Pancreas (tissue), 10 donors: ENCODE measurements at places on chromosomes 16 and 17. TPM values are rescaled to one million over a fixed set of nuclear protein-coding genes. Genes with fewer than 3 reads are reported as not detected.

Gene DUS2
- 4.7 TPM for total RNA-seq

Gene VAT1L
- total RNA-seq = 0.59 TPM

Gene PSMB10
- total RNA-seq = 52.9 TPM

Gene KRT12
- not detected for total RNA-seq

GRCh38 chr17:29749045-29749825, 126.5 kb upstream of the CORO6 start:
- no peak for DNase-seq
- no peak overlapping the region for H3K27ac ChIP-seq
- H3K36me3 ChIP-seq = no peaks in the 10 kb centered on the region
- peaks cover 11% of the 10 kb centered on the region for H3K4me1 ChIP-seq
- no peak overlapping the region for H3K4me3 ChIP-seq
- H3K27me3 ChIP-seq = no peaks in the 10 kb centered on the region

GRCh38 chr17:47714773-47715396, 18.2 kb upstream of the TBX21 start:
- no peaks in the 10 kb centered on the region for H3K4me1 ChIP-seq
- no peaks in the 10 kb centered on the region for H3K36me3 ChIP-seq
- H3K27ac ChIP-seq = no peak overlapping the region
- H3K4me3 ChIP-seq = no peak overlapping the region

DNA sequence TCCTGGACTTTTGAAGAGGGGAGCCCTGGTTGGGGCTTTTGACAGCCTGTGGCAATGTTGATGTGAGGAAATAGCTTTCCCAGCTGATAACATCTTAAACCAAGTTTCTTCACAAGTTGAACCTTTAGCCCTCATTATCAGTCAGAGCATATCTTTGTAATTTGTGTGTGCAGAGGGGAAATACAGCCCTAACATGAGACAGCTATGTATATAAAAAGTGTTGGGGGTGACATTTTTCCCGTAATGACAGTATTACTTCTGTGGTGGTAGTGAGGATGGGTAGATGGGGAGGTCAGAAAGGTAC, 221.1 kb downstream of the FTO start:
- no peak overlapping the region for H3K4me3 ChIP-seq
- no peaks in the 10 kb centered on the region for H3K27me3 ChIP-seq
- no peaks in the 10 kb centered on the region for H3K4me1 ChIP-seq
- H3K27ac ChIP-seq = no peak overlapping the region
- DNase-seq = no peak
- no peaks in the 10 kb centered on the region for H3K36me3 ChIP-seq

Gene C16orf86
- total RNA-seq = 2.0 TPM

DNA sequence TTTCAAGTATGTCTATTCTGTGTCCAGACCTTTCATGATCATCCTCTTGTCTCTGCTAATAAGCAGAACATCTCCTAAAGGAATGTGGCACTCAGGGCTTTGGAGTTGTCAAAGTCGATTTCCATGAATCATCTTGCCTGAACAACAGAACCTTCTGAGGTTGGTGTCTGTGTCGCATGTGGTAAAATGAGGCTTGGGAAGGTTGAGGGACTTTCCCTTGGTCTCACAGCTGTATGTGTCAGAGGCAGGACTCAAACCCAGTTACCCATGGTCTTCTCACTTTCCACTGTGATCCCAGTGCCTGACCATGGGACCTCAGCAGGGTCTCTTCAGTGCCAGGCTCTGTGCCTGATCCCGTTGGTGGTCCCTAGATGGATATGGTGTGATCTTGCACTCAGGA, 4.2 kb upstream of the GPRC5B start:
- no peaks in the 10 kb centered on the region for H3K27me3 ChIP-seq
- H3K36me3 ChIP-seq = no peaks in the 10 kb centered on the region
- no peak for DNase-seq
- no peaks in the 10 kb centered on the region for H3K4me1 ChIP-seq

Gene SPATA22
- total RNA-seq = not detected

Gene SMIM22
- total RNA-seq = 69.1 TPM

Gene ZNF205
- 8.8 TPM for total RNA-seq

- no peak for DNase-seq
- H3K27ac ChIP-seq = no peak overlapping the region
- no peaks in the 10 kb centered on the region for H3K27me3 ChIP-seq
- H3K36me3 ChIP-seq = no peaks in the 10 kb centered on the region
- no peak overlapping the region for H3K4me3 ChIP-seq
These were observed 3.3 kb downstream of the CCL15 start for GRCh38 chr17:35998018-35998545.

GRCh38 chr17:28182559-28182958, 136.4 kb upstream of the TMEM97 start:
- peaks cover 28% of the 10 kb centered on the region for H3K4me1 ChIP-seq
- H3K27me3 ChIP-seq = no peaks in the 10 kb centered on the region
- DNase-seq = no peak
- H3K36me3 ChIP-seq = no peaks in the 10 kb centered on the region
- H3K27ac ChIP-seq = no peak overlapping the region

GRCh38 chr17:78661093-78661770, 84.0 kb upstream of the DNAH17 start:
- DNase-seq = no peak
- H3K27me3 ChIP-seq = no peaks in the 10 kb centered on the region
- no peaks in the 10 kb centered on the region for H3K4me1 ChIP-seq
- H3K27ac ChIP-seq = no peak overlapping the region
- no peaks in the 10 kb centered on the region for H3K36me3 ChIP-seq
- H3K4me3 ChIP-seq = no peak overlapping the region

DNA sequence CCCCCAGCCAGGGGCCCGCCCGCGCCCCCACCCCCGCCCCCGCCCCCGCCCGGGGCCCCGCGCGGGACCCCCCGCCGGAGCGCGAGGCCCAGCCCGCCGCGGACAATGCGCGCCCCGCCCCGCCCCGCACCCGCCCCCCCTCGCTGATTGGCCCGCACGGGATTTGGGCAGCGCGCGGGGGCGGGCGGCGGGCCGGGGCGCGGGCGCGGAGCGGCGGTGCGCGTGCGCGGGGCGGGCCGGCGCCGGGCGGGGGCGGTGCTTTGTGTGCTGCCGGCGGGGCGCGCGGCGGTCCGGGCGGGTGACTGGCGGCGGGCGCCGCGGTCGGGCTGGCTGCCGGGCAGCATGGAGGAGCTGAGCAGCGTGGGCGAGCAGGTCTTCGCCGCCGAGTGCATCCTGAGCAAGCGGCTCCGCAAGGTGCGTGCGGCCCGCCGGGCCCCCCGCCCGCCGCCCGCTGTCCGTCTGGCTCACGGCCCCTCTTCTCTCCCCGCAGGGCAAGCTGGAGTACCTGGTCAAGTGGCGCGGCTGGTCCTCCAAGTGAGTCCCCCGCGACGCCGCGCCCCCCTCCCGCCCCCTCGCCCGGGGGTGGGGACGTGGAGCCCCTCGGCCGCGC, at the start of gene CBX2:
Gene CBX2, plus strand, starts transcription at position 255 of the 610 bp plus-strand sequence. Its CDS starts 88 bp downstream, at position 343.
- DNase-seq = peak; percentile 81
- H3K27me3 ChIP-seq = no peaks in the 10 kb centered on the region
- no peak within 1 kb of the TSS for H3K27ac ChIP-seq
- peak within 1 kb of the TSS; percentile 53 for H3K4me3 ChIP-seq

DNA sequence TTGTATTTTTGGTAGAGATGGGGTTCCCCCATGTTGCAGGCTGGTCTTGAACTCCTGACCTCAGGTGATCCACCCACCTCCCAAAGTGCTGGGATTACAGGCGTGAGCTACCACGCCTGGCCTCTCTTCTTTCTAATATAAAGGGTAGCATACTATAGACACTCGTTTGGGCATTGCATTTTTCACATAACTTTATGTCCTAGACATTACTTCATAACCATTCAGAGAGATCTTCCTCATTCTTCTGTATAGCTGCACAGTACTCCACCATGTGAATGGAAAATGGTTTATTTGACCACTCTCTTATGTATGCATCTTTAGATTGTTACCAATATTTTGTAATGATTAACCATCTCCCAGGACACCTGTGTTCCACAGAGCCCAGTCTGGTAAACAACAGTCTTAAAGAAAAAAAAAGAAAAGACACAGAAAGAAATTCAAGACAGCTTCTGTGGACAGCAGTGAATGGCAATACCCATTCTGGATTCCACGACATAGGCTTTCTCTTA, 42.1 kb downstream of the TK2 start:
- peaks cover 27% of the 10 kb centered on the region for H3K4me1 ChIP-seq
- no peaks in the 10 kb centered on the region for H3K36me3 ChIP-seq
- no peak overlapping the region for H3K4me3 ChIP-seq
- H3K27ac ChIP-seq = peak overlapping the region; percentile 17

DNA sequence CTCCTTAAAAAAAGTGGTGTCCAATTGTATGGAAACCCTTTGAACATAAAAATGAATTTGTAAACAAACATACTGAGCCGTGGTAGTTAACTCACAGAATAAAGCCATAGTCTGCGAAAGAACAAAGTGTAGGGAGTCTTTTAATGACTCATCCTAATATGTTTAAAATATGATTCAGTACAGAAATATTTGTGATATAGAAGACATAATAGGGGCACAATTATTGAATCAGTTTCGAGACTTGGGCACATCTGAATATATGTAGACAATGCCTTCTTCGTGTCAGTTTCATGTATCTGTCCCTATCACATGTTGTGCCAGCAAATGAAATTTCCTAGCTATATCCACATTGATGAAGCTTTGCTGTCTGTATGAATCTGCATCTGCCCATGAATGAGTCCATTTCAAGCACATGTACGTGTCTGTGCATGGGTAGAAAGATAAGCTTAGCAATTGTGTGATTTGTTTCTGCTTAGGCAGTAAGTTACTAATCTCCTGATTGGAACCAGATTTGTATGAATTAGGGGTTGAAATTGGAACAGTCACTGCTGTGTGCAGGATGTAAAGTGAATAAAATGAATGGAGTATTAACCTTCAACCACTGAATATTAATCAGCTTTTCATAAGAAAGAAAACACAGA, 112.5 kb upstream of the SOX9 start:
- no peak for DNase-seq
- no peak overlapping the region for H3K27ac ChIP-seq
- no peaks in the 10 kb centered on the region for H3K4me1 ChIP-seq
- H3K36me3 ChIP-seq = no peaks in the 10 kb centered on the region
- H3K27me3 ChIP-seq = no peaks in the 10 kb centered on the region

Gene TMIGD1
- not detected for total RNA-seq

GRCh38 chr17:79983456-79983855, 52.2 kb downstream of the TBC1D16 start:
- H3K27ac ChIP-seq = no peak overlapping the region
- H3K4me3 ChIP-seq = no peak overlapping the region
- H3K36me3 ChIP-seq = no peaks in the 10 kb centered on the region
- H3K4me1 ChIP-seq = peaks cover 16% of the 10 kb centered on the region
- no peaks in the 10 kb centered on the region for H3K27me3 ChIP-seq
- DNase-seq = no peak

- no peak overlapping the region for H3K4me3 ChIP-seq
- H3K4me1 ChIP-seq = no peaks in the 10 kb centered on the region
- no peak overlapping the region for H3K27ac ChIP-seq
- DNase-seq = no peak
These were observed 111.3 kb upstream of the IRX3 start for GRCh38 chr16:54397838-54398237.

Gene ADAM11
- 0.12 TPM for total RNA-seq

DNA sequence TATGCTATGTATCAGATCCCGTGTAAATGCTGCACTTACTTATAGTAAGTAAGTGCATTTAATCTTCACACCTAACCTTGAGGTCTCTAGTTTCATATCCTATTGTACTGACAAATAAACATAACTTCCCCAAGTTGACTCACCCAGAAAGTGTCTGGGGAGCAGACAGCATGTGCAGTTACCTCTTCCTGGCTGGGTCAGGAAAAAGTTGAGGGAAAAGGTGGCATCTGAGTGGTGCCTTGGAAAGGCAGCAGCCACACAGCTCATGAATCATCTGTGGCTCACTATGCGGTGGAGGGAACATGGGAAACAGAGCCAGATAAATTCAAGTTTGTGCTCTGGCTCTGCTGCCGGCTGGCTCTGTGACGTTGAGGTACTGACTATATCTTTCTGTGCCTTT, 382.0 kb upstream of the DYNLRB2 start:
- H3K27me3 ChIP-seq = no peaks in the 10 kb centered on the region
- no peaks in the 10 kb centered on the region for H3K36me3 ChIP-seq
- H3K4me1 ChIP-seq = no peaks in the 10 kb centered on the region
- DNase-seq = no peak
- no peak overlapping the region for H3K27ac ChIP-seq
- H3K4me3 ChIP-seq = no peak overlapping the region

Gene NRN1L
- total RNA-seq = 0.40 TPM

Gene CLEC16A
- total RNA-seq = 10.0 TPM

Gene COL1A1
- 53.6 TPM for total RNA-seq
